Hepatic stellate cell (primary cell): ENCODE measurements at places on chromosomes 4 and X.

GRCh38 chr4:92791871-92792440 lies 488.2 kb downstream of the GRID2 start:
- DNase-seq, result no peak

GRCh38 chr4:113289766-113290165 lies 240.3 kb downstream of the ANK2 start:
- DNase-seq, result no peak

- DNase-seq, result no peak
These were observed 12.3 kb downstream of the ABCD1 start for GRCh38 chrX:153736871-153737441.

DNA sequence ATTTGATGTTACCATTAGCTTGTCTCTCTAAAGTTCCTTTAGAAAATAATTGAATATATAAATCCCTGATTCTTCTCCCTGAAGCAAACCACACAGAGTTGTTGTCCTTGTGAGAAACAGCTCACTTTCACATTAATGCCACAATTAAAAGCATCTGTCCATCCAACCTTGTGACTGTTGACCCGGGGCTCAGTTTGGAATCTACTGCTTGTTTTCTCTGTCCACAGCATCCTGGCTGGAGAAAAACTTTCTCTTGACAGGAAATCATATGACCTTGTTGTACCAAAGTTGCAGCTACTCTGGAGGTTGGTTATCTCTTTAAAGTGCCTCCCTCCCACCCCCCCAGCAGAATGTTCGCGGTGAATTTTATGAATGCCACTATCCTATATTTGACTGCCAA lies 3.1 kb downstream of the PRKG2 start:
- no peak for DNase-seq

DNA sequence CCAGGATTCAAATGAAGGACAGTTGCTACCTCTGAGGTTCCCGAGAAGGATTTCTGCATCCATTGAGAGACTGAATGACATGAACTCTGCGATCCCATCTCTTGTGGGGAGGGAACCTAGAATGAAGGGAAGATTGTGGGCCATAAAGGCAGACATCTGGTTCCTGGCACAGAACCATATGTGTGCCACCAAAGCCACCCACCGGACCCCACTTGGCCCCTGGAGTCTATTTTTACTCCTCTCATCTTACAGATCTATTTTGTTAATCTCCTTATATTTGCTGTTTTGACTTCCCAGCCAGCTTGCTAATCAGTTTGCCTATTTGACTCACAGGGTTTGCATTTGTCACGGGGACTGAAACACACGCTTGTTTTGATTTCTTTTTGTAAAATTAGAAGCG lies 7.3 kb downstream of the SOD3 start:
- no peak for DNase-seq

DNA sequence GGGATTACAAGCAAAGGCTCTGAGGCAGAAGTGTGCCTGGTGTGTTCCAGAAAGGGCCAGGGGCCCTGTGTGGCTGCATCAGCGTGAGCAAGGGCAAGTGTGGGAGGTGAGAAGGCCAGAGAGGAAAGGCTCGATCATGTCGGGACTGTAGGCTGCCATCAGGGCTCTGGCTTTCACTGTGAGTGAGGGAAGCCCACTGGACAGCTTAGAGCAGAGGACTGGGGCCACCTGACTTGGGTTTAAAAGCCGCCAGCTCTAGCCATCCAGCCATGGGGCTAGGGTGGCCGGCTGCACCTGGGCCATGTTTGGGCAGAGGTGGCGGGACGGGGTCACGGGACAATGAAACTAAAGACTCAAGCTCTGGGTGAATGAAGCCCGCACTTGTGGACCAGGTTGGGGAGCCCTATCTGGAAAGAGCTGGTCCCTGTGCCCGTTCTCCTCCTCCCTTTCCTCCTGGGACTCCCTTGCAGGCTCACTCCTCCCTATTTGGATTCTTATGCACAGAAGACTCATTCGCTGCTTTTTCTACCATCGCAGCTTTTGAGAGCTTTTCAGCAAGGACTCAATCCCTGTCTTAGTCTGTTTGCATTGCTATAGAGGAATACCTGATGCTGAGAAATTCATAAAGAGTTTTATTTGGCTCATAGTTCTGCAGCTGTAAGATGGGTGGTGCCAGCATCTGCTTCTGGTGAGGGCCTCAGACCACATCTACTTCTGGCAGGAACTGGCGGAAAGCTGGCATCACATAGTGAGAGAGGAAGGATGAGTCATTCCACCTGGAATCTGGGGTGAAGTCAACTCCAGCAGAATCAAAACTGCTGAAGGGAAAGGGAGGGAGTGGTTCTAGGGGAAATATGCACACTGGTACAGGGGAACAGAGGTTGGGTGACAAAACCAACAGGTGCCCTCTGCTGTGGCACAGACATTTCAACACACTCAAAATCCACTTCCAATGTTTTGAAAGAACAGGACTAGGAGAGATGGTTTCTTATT lies 15.3 kb downstream of the CTAG1B start:
- no peak for DNase-seq

GRCh38 chr4:56213543-56213942 lies 173.7 kb downstream of the AASDH start:
- no peak for DNase-seq

- DNase-seq, result no peak
These were observed 394.7 kb upstream of the CPEB2 start for GRCh38 chr4:14607578-14607977.

- no peak for DNase-seq
These were observed 89.7 kb upstream of the TFDP3 start for GRCh38 chrX:133307637-133308498.

DNA sequence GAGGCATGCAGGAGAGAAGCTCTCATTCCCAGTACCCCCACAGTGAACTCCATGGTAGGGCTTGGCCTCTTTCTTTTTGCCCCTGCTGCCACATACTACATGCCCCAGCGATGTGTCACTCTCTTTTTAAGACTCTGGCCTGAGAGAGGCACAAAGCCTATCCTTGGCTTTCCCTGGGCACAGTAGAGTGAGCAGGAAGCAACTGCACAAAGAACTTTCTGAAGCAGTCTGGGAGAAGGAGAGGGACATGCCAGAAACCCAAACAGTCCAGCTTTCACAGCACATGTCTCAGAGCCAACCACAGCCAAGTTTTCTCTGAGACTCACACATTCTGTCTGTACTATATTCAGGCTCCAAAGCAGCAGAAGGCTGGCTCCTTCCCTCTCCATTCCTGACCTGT lies 7.9 kb upstream of the NALF2 start:
- no peak for DNase-seq
